ENCODE measurements at places on chromosomes 6 and 20.

DNA sequence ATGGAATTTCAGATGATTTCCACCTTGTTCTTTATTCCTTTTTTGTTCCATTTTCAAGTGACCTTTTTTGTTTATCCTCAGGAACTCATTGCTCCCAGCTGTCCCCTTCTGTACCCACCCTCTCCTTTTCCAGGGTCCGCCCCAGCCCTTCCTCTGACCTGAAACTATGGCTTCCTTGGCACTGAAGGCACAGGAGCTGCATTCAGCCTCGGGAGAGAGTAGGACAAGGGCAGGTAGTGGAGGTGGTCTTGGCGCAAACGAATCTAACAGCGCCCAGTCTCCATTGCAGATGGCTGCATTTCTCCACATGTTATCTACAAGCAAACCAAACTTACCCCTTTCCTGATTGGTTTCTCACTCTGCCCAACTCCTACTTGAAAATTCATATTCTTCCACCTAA, 8.8 kb upstream of the ULBP2 start:
- DNase-seq: no peak

DNA sequence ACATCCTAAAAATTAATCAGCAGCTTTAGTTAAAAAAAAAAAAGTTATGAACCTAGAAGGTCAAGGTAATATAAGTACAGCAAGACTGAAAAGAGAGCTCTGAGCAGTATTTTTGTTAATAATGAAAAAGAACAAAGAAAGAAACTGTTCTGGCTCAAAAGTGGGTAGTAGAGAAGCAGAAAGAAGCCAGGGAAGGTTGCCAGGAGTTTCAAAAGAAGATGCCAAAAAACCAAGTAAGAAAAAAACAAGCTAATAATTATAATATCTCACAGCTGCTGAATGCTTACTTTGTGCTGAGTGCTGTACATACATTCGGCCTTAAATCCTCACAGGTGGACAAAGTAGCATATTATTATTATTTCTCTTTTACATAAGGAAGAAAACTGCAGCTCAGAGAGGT, 31.9 kb downstream of the NRSN1 start:
- no peak for DNase-seq

- DNase-seq: no peak
Measured at GRCh38 chr6:168715643-168716481, 274.9 kb downstream of the SMOC2 start.

DNA sequence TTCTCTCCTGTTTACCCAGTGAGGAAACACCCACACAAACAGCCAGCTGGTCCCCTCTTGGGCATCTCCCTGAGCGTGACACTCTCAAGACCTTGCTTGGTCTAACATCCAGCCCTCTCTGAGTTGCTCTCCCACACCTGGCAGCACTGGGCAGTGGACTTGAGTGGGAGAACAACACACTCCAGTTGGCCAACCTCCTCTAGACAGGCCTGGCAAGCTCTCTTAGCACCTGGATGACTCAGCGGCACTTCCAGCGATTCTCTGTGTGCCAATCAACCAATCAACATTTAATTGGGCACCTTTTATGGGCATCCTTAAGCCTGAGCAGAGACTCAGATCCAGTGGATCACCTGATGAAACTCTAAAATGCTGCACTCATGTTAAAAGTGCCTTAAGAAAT, 76.6 kb upstream of the QKI start:
- no peak for DNase-seq

DNA sequence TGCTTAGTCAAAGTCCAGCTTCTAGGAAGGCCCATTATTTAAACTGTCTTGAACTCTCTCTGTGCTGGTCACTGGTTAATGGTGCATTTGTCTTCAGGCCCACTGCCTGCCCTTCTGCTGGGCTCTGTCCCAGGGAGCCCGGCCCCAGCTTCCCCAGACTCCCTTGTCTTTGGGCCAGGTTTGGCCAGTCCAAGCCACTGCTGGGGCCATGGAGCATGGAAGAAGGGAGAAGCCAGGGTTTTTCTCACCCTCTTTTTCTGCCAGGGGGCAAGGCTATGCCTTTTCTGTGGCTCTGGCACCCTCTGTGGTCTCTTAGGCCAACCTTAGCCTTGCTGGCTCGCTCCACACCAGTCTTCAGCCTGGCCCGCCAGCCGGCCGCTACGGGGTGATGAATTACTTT, 390.0 kb upstream of the SULF2 start:
- DNase-seq: no peak

GRCh38 chr6:148799647-148800046, 52.8 kb downstream of the UST start:
- DNase-seq: no peak
